ENCODE measurements at places on chromosomes 12 and 14. TPM values are rescaled to one million over a fixed set of nuclear protein-coding genes. Genes with fewer than 3 reads are reported as not detected.

GRCh38 chr12:55933799-55934742 lies 3.1 kb downstream of the DGKA start:
- no peak for DNase-seq

GRCh38 chr12:56574210-56574609 lies 52.6 kb downstream of the RBMS2 start:
- DNase-seq, result no peak

- DNase-seq, result no peak
Measured at GRCh38 chr12:98719515-98720504, 74.7 kb downstream of the APAF1 start.

DNA sequence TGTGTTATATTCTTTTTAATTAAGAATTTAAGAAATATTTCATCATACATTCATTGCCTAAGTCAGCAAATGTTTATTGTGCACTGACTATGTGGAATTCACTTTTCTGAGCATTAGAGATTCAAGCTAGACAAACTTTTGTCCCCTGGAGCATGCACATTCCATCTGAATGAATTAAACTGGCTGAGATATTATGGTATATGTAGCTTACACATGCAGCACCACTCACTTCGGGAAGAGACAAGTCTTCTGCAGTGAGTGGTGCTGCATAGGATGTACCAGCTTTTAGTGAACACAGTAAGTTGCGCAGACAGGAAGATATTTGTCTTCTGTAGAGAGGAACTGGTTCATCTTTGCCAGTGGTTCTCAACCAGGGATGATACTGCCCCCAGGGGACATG lies 318.4 kb downstream of the SYT1 start:
- no peak for DNase-seq

The OSBPL8 gene
- 78.0 TPM for total RNA-seq

The CDCA3 gene
- 37.2 TPM for total RNA-seq

The LRRC10 gene
- not detected for total RNA-seq

The FAM181A gene
- total RNA-seq, result not detected

The VEZT gene
- 51.5 TPM for total RNA-seq

The OGFOD2 gene
- total RNA-seq, result 11.6 TPM

All from GM23338 (cell line).